ENCODE measurements at places on chromosomes 7 and 10.

DNA sequence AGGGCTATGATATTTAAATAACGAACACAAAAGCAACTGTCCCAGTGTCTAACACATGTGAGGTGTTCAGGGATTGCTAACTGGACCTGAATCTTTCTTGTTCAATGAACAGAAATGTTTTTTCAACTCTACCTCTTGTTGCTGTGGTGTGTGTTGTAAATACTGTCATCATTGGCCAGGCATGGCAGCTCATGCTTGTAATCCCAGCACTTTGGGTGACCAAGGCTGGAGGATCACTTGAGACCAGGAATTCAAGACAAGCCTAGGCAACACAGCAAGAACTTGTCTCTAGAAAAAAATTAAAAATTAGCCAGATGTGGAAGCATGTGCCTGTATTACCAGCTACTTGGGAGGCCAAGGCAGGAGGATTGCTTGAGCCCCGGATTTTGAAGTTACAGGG is 1250.9 kb downstream of the TYW1 start:
- DNase-seq, result no peak

DNA sequence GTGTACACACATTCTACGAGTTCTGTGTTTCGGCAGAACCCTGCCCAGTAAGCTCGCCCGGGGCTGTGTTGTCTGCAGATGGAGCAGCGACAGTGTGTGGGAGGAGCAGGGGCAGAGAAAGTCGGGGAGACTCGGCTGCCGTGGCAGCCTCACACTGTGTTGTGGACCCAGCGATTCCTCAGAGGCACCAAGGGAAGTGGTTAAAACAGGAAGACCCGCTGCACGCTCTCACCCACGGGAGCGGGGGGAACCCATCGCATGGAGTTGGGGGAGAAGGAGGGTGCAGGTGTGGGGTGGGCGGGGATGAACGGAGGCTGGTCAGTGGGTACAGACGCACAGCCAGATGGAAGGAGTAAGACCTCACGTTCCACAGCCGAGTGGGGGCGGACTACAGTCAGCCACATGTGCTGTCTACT is 250.2 kb downstream of the ELFN1 start:
- peak; percentile 21 for DNase-seq

GRCh38 chr7:107591421-107591820 is 11.4 kb downstream of the BCAP29 start:
- no peak for DNase-seq

DNA sequence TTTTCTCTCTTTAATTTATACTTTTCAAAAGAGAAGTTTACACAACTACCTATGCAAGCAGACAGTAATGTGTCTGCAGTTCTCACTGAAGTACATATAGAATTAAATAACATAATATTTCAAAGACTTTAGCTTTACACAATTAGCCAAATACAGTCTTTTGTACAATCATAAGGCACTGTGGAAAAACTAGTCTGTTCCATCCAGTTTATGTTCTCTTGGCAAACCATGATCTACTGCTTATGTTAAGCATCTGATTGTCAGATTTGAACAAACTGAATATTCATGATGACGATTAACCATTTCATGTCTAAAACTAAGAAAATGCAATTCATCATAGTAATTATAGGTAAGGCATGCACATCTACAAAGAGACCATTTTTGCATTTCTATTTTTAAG is 842 bp downstream of the SEMA3A start:
- DNase-seq, result no peak

DNA sequence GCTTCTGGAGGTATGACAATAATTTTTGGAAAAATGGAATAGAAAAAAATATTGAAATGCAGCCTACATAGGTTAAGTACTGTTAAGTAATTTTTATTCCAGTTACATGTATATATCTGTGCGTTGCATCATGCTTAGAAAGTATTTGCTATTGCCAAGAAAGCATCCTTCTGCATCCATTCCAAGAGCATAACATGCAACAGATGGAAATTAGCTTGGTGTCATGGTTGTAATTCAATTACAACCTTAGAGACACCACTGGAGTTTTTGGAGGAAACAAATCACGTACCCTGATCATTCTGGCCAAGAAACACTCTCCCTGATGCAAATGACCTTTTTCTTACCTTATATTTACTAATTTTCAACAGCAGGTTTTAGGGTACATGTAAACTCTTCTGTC is 1.7 kb downstream of the AKR1B1 start:
- DNase-seq, result no peak

DNA sequence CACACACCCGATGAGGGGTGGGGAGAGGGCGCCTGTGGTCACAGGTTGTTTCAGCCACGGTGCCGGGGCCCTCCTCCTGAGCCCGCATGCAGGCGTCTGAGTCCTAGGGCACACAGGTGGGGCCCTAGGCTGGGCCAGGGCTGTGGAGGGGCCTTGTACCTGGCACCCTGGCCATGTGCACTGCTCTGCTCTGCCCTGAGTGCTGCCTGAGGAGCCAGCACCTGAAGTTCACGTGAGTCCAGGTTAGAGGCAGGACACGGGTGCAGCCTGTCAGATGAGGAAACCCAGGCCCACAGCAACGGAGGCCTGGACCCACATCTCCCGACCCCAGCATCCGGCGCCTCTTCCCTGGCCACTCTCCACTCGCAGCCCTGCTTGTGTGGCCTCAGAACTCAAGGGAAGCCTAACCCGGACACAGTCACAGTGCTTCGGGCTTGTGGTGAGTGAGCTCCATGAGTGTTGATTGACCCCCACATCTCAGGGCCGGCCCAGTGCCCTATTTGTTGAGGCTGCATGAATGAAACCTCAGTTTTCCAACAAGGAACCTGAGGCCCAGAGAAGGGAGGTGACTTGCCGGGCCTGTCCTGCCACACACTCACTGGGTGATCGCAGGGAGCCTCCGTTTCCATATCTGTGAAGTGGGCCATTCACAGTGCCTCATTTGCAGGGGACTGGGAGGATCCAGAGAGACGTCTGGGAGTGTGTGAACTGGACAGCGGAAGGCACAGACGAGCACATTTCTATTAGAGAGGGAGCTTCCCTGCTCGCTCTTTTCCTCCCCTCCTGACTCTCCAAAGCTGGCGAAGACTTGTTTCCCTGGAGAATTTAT is 39.6 kb downstream of the PPIF start:
- no peak for DNase-seq

Measured in T-helper 9 cell (primary cell).